ENCODE measurements at places on chromosomes 7 and 10.

GRCh38 chr10:68330852-68331454 lies 911 bp upstream of the HNRNPH3 start:
- no peaks in the 10 kb centered on the region for H3K27me3 ChIP-seq
- no peaks in the 10 kb centered on the region for H3K36me3 ChIP-seq
- H3K4me3 ChIP-seq: peak overlapping the region; percentile 93
- peak; percentile 60 for DNase-seq
- H3K27ac ChIP-seq: peak overlapping the region; percentile 95

GRCh38 chr10:4755286-4755989 lies 70.6 kb upstream of the AKR1E2 start:
- DNase-seq: no peak
- H3K36me3 ChIP-seq: no peaks in the 10 kb centered on the region
- no peak overlapping the region for H3K4me3 ChIP-seq
- no peak overlapping the region for H3K27ac ChIP-seq
- no peaks in the 10 kb centered on the region for H3K27me3 ChIP-seq

DNA sequence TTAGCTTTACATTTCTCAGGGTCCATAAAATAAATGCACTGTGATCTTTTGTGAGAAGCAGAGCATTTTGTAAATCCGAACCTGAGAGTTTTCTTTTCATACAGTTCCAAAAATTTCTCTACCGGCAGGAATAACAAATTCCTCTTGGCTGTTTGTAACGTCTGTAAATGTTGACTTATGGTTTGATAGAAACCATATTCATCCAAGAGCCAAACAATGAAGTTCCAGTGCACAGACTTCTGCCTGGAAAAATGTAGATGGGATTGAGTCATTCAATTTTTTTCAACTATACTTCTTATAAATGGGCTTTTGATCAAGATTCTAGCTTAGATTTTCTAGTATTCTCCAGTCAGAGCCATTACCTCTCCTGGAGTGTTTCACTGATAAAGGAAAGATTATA lies 530.6 kb downstream of the TFEC start:
- no peak for DNase-seq
- no peaks in the 10 kb centered on the region for H3K27me3 ChIP-seq
- no peak overlapping the region for H3K27ac ChIP-seq
- no peak overlapping the region for H3K4me3 ChIP-seq
- H3K4me1 ChIP-seq: no peaks in the 10 kb centered on the region
- no peaks in the 10 kb centered on the region for H3K36me3 ChIP-seq

- no peaks in the 10 kb centered on the region for H3K4me1 ChIP-seq
- no peak for DNase-seq
- peaks cover 26% of the 10 kb centered on the region for H3K27me3 ChIP-seq
- no peak overlapping the region for H3K4me3 ChIP-seq
- no peaks in the 10 kb centered on the region for H3K36me3 ChIP-seq
Observed at GRCh38 chr7:155591055-155591775, 44.9 kb upstream of the CNPY1 start.

GRCh38 chr7:80415522-80415921 lies 96.3 kb downstream of the GNAT3 start:
- H3K4me3 ChIP-seq: no peak overlapping the region
- H3K4me1 ChIP-seq: no peaks in the 10 kb centered on the region
- no peak overlapping the region for H3K27ac ChIP-seq

- no peak overlapping the region for H3K4me3 ChIP-seq
- H3K27me3 ChIP-seq: no peaks in the 10 kb centered on the region
- no peaks in the 10 kb centered on the region for H3K36me3 ChIP-seq
- H3K4me1 ChIP-seq: no peaks in the 10 kb centered on the region
- no peak for DNase-seq
Observed at GRCh38 chr7:12609561-12609960, 39.0 kb downstream of the SCIN start.

GRCh38 chr7:101590663-101591435 lies 38.2 kb downstream of the MYL10 start:
- no peak overlapping the region for H3K27ac ChIP-seq
- no peak for DNase-seq
- no peak overlapping the region for H3K4me3 ChIP-seq
- H3K27me3 ChIP-seq: no peaks in the 10 kb centered on the region

Measured in psoas muscle (tissue), 8 donors.